ENCODE measurements at places on chromosomes 3 and 15.

- DNase-seq = no peak
Observed at GRCh38 chr3:56629047-56629446, 54.0 kb downstream of the TASOR start.

- DNase-seq = no peak
Observed at GRCh38 chr3:162134571-162134970, 638.0 kb downstream of the OTOL1 start.

- no peak for DNase-seq
Observed at GRCh38 chr3:18018491-18019160, 276.2 kb upstream of the TBC1D5 start.

GRCh38 chr15:59052915-59053407 is 52.0 kb upstream of the CCNB2 start:
- no peak for DNase-seq

DNA sequence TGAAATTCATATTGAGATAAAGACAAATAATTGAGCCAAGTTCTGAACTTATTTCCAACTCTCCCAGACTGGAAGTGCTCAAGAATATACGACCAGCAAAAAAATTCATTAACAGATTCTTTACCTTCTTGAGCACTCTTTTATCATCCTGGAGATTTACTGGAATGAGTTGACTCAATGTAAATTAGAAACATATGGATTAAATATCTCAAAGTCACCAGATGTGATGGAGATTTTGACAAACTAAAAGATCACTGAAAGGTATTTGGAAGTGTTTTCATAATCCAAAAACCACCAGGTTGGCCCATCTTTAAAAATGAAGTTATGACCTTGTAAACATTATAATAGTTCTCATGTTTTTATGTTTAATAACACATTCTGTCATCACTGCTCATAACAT is 433.2 kb upstream of the RASGRP1 start:
- no peak for DNase-seq

DNA sequence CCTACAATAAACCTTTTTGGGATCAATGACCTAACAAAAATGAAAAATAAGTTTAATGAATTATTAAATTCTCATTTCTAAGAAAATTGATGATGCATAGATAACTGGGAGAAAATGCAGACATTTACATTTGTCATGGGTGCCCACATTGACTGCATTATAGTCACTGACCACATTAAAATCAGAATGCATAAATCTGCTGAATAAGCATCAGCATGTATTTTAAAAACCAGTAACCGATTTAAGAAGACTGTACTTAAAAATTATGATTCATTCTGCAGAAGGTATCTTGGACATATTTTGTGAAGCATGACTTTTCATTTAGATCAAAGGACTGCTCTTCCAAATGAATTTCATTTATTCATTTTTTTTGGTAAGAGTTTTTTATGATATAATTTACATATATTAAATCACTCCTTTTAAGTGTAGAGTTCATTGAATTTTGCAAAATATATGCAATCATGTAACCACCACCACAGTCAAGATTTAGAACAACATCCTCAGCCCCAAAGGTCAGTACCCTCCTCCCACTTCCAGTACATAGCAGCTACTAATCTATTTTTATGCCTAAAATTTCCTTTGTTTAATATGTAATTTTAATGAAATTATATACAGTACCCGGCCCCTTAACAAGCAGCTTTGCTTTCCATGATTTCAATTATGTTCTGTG is 11.8 kb downstream of the KCNH8 start:
- DNase-seq = no peak

DNA sequence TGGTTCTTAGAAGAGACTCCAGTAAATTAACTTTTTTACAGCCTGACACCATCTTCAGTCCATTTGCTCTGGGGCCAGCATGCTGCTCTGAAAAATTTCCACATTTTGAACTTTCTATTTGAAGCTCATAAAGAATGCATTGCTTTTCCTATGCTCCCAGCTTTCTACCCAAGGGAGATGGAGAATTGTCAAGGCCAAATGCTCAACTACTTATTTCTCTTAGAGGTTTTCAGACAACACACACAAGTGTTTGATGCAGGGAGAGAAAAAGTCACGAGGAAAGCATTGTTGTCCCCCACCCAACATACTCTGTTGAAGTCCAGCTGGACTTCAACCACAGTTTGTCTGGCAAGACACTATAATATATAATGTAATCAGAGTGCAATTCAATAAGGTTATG is 100.3 kb upstream of the CADPS start:
- no peak for DNase-seq

DNA sequence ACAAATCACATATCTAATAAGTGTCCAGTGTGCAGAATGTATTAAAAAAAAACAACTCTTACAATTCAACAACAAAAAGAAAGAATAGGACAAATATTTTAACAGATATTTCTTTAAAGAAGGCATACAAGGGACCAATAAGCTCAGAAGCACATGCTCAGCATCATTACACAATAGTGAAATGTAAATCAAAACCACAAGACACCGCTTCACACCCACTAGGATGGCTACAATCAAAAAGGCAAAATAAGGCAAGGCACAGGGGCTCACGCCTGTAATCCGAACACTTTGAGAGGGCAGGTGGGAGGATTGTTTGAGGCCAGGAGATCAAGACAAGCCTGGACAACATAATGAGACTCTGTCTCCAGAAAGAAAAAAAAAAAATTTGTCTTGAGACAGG is 255.6 kb downstream of the MAGI1 start:
- DNase-seq = no peak
